ENCODE measurements at places on chromosomes 2 and 18. TPM values are rescaled to one million over a fixed set of nuclear protein-coding genes. Genes with fewer than 3 reads are reported as not detected.

SPP2 gene
- not detected for total RNA-seq

FAM110C gene
- 0.78 TPM for total RNA-seq

CTAGE1 gene
- not detected for total RNA-seq

FAM124B gene
- total RNA-seq: 0.34 TPM

SLC16A14 gene
- total RNA-seq: 3.1 TPM

ANKRD53 gene
- not detected for total RNA-seq

GPN1 gene
- 51.0 TPM for total RNA-seq

C2orf78 gene
- not detected for total RNA-seq

SP110 gene
- total RNA-seq: 142 TPM

RUFY4 gene
- total RNA-seq: 0.64 TPM

ZSWIM2 gene
- total RNA-seq: not detected

C2orf66 gene
- total RNA-seq: 0.42 TPM

CFAP65 gene
- total RNA-seq: not detected

FEV gene
- not detected for total RNA-seq

FSIP2 gene
- not detected for total RNA-seq

PLEK gene
- total RNA-seq: 3.2 TPM

ERBB4 gene
- total RNA-seq: not detected

SMYD1 gene
- not detected for total RNA-seq

GALNT14 gene
- total RNA-seq: 0.27 TPM

FRZB gene
- not detected for total RNA-seq

NCKAP1 gene
- total RNA-seq: 14.4 TPM

ARHGEF4 gene
- 0.05 TPM for total RNA-seq

RRM2 gene
- total RNA-seq: 351 TPM

TANC1 gene
- total RNA-seq: 0.47 TPM

EML6 gene
- 0.44 TPM for total RNA-seq

LYPD1 gene
- not detected for total RNA-seq

UGT1A3 gene
- total RNA-seq: not detected

RAB27B gene
- 0.10 TPM for total RNA-seq

ALPI gene
- total RNA-seq: not detected

SLC30A3 gene
- 2.1 TPM for total RNA-seq

TMEM214 gene
- total RNA-seq: 98.1 TPM

NBEAL1 gene
- total RNA-seq: 10.7 TPM

KHK gene
- total RNA-seq: 12.4 TPM

AFF3 gene
- total RNA-seq: 1.7 TPM

DNER gene
- total RNA-seq: not detected

CFAP221 gene
- not detected for total RNA-seq

SFT2D3 gene
- total RNA-seq: 6.6 TPM

NEUROD1 gene
- total RNA-seq: not detected

RGPD4 gene
- total RNA-seq: not detected

SERPINB10 gene
- not detected for total RNA-seq
